ENCODE measurements at places on chromosomes 1 and 21.

GRCh38 chr1:226308723-226309397 lies at the start of gene LIN9:
Gene LIN9 (minus strand): TSS chr1:226309164. CDS start chr1:226309139, 25 bp downstream.
- peak; percentile 90 for ATAC-seq

GRCh38 chr1:244010703-244011123 lies 40.4 kb upstream of the ZBTB18 start:
- no peak for ATAC-seq

DNA sequence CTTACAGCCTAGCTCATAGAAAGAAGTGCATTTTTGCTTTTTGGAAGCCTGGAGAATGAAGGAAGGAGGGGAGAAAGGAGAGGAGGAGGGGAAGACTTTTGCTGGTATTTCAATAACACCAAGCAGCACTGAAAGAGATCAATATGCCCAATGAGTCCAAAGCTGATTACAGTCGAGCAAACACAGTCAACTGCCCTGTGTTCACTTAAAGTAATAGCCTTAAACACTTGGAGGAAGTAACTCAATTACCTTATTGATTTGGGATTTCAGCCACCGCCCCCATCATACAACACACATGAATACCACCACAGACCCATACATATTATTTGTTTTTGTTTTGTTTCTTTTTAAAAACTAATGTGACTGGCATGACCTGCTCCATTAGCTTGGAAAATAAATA lies 23.3 kb upstream of the RXRG start:
- no peak for ATAC-seq

DNA sequence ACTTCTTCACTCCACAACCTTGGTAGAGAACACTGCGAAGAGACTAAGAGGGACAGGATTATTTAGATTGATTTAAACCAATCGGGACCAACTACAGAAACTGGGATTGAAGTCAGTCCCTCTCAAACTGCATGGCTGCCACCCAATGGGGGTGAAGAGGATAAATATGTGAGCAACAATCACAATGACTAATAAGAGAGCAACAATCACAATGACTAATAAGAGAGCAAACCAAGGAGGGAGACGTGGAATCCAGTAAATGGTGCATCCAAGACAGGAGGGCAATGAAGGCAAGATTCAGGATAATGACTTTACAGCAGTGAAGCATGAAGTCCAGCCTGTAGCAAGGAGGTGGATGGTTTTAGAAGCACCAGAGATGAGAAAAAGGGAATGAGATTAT lies 322.8 kb downstream of the TTLL7 start:
- ATAC-seq, result no peak

DNA sequence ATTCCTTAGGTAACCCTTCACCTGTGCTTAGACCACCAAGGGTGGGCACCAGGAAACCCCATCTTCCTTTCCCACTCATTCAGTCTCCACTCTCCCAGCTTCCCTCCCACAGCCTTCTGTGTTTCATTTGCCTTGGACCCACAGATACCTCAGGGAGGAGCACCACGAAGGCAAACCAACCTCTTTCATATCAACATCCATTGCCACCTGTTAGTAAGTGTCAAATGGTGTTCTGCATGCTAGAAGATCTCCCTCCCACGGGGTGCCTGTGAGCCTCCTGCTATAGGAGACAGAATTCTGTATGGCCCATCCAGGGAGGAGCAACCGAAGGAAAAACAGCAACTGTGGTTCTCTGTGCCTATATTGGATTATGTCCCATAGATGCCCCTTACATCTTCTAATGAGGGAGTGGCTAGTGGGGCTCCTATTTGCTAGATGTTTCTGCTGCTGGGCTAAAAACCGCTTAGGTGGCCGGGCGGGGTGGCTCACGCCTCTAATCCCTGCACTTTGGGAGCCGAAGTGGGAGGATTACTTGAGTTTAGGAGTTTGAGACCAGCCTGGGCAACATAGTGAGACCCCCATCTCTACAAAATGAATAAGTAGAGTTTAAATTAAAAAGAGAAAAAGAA lies 25.6 kb upstream of the SCCPDH start:
- ATAC-seq, result no peak

DNA sequence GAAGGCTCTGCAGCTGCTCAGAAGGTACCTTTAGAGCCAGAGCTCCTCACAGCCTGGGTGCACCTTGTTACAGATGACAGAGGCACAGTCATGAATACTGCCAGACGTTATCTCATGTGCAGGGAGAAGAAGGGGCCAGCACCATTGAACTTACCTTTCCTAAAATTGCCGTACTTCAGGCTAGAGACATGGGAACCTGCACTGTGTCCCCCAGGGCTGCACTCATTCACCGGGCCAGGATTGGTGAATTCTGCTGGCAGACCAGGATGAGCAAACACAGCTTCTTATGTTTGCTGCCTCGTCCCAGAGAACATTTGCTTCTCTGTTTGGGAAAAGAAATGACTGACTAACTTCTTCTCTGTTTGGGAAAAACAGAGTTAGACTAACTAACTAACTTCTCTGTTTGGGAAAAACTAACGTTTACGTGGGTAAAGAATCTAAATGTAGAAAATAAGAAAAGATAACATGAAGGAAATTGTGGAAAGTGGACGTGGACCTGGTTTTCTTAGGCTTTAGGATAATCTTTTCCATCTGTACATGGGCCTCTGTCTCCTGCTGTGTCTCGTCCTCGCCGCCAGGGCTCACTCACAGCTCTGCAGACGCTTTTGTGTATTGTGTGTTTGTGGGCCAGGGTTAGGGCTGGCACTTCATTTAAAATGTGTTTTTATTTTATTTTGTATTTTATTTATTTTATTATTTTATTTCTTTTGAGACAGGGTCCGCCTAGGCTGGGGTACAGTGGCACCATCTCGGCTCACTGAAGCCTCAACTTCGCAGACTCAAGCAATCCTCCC lies 9.9 kb downstream of the OBSCN start:
- ATAC-seq, result no peak

- ATAC-seq, result no peak
These were observed 29.5 kb downstream of the C21orf91 start for GRCh38 chr21:17789656-17790055.

DNA sequence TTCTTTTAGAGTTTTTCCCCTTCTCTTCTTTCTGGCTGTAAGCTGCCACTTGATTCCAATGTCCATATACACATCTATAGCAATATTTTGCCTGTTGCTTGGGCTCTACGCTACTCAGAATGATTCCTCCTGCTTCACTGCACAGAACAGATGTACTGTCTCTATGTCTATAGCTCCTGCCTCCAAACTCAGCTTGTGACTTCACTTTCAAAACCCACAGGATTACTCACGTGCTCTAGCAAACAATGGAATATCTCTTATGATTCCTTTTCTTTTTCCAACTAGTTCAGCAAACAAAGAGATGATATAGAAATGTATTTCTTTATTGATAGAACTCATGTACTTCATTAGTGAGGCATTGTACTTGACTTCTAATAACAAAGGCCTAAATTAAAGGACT lies 80.5 kb upstream of the SOX13 start:
- no peak for ATAC-seq

DNA sequence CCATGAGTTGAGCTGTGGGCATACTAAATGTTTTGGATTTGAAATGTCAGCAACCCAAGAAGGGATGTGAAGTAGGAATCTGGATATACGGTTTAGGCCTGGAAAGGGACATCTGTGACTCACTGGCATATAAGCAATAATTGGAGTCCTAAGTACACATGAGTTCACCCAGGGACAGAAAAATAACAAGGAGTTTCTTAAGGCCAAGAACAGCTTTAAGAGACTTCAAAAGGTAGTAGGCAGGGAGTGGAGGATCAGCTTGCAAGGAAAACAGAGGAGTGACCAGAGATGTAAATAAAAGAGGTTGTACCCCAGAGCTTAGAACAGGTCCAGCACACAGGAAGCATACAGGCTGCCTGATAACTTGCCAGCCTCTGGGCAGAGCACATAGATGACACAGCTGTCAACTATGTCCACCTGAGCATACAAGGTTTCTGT lies 28.1 kb downstream of the TMEM50B start:
- ATAC-seq, result peak; percentile 55

DNA sequence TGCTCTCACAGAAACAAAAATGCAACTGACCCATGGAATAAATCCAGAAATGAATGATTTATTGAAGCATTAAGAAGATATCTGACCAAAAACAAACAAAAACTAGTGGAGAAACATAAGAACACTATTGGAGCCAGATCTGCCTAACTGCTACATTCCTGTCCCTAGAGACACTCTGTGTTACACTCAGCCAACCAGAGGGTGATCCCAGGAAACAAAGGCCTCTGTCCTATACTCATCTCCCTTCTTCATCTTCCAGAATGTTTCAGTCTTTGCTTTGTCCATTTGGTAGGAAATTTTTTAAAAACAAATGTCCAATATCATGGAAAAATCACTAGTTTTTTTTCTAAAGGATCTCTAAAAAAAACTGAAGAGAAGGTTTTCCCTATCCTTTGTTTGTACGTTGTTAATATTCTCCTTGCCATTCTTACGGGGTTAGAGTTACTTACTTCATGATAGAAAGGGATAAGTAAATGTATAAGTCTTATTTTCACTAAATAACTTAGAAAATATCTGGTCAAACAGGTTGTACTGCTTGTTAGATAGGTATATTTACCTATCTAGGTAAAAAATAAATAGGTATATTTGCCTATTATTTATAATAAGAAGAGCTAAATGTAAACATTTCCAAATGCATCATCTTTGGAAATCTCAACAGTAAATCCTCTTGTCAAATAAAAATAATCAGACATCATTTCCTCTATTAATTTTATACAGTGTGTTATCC lies 59.1 kb downstream of the NME7 start:
- ATAC-seq, result no peak

Data from esophagus mucosa (tissue), 1 donor.